ENCODE measurements at places on chromosomes 3 and 15. TPM values are rescaled to one million over a fixed set of nuclear protein-coding genes. Genes with fewer than 3 reads are reported as not detected.

DNA sequence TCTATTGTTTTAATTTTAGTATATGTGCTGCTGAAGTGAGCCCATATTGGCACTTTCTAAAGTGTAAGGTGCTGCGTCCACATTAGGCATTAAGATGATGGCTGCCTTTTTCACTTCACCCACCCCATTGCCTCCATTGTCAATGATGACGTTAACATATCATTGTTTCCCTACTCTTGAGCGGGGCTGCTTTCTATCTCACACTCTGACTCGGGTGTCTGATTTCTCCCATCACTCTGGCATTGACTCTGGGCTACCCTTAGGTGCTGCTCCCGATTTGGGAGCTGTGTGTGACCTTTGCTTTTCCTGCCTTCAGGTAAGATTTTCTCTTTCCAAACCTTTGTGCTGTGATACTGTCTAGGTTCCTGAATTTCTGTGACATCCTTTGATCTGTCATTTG, 28.8 kb downstream of the CGNL1 start:
- H3K27me3 ChIP-seq, result no peaks in the 10 kb centered on the region
- no peaks in the 10 kb centered on the region for H3K4me1 ChIP-seq
- DNase-seq, result no peak
- no peaks in the 10 kb centered on the region for H3K36me3 ChIP-seq
- H3K27ac ChIP-seq, result no peak overlapping the region

The CNTN3 gene
- total RNA-seq, result 3.6 TPM

DNA sequence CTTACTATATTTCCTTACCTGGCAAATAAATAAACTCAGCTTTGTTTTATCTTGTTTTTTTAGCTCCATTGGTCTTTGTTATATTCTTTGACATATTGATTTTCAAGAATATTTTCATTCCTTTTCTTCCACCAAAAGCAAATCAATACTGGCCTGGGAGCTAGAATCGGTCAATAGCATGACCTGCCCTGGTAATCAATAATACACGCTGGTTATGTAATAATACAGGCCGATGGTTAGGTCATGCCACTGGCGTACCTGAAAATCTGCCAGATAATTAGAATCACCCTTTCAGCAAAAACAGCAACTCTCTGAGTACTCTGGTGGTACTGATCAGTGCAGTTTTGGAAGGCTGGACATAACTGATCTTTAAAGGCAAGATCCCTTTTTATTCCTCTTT, 39.9 kb downstream of the PEAK1 start:
- no peaks in the 10 kb centered on the region for H3K4me1 ChIP-seq
- H3K27ac ChIP-seq, result no peak overlapping the region
- H3K27me3 ChIP-seq, result no peaks in the 10 kb centered on the region
- DNase-seq, result no peak
- no peaks in the 10 kb centered on the region for H3K36me3 ChIP-seq

DNA sequence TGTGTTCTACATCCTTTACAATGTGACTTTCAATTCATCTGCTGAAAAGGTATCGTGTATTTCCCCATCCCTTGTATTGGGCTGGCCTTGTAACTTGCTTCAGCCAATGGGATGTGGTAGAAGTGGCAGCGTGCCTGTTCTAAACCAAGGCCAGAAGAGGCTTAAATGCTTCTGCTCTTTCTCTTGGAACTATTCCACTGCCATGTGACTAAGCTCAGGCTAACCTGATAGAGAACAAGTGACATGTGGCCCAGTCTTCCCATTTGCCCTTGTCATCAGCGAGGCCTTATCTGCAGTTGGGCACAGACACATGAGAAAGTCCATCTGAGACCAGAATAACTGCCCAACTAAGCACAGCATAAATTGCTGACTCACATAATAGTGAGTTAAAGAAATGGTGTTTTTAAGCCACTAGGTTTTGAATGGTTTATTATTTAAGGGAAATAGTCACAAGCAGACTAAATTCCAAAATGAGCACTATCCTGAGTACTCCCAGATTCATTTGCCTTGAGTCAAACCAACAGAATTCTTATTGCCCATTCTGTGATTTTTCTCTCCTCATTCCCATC, 230.2 kb downstream of the CPNE4 start:
- no peak overlapping the region for H3K4me3 ChIP-seq
- H3K27ac ChIP-seq, result no peak overlapping the region
- no peaks in the 10 kb centered on the region for H3K4me1 ChIP-seq

Measured in tibial nerve (tissue), 4 donors.